ENCODE measurements at places on chromosomes 4 and X.

- peak; percentile 56 for DNase-seq
Observed at GRCh38 chrX:70087857-70088630, 25.8 kb downstream of the OTUD6A start.

DNA sequence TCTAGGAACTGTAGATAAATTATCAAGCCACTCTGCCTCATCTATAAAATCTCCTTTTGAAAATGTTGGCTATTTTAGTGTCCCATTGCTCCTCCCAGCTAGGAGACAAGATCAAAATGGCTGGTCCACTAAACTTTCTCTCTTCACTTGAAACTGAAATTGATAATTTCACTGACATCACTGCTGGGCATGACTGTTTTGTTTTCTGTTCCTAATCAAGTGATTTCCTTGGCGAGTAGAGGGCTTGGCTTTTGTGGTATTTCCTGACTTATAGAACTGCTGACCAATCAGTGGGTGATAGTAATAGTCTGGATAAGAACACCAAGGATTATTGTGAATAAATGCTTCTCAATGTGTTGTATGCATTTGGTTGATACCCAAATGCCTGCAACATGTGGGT, 2152.9 kb downstream of the ARAP2 start:
- DNase-seq: peak; percentile 37

DNA sequence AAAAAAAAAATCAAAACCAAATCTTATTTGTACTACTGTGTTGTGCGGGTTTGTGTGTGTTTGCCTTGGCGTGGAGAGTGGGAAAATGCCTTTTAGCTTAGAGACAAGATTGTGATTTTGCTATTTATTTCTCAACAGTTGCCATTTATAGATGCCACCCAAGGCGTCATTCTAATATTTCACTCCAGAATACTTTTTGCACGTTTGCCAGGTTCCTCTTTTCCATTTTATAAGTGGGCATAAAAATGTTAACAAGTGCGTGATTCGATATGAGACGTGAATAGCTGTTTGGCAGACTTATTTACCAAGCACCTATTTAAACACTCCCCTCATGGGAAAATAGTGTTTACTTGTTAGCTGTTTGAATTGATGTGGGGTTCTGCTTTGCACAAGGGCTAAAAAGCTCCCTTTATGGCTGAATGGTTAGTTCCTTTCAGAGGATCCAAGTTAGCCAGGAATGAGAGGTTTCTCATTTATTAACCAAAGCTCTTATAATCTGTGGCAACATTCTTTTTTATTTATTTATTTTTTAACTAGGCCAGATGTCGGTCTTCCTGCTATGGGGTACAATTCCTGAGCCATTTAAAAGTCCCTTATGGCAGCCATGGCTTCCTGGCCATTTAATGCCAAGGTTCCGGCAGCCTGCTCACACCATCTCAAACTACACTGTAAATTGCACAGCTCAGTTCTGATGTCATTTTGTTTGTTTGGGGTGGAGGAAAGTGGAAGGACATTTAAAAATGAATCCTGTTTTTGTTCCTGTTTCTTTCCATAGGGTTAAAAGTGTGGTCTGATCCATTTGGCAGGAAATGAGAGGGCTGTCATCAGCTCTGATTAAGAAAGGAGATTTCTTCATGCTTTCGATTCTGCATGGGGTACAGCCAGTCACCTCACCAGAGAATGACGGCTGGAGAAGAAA, 14.6 kb downstream of the SMIM20 start:
- DNase-seq: peak; percentile 36

GRCh38 chr4:5874811-5875449, 18.0 kb downstream of the CRMP1 start:
- DNase-seq: peak; percentile 67

- DNase-seq: no peak
Observed at GRCh38 chrX:40064055-40064597, 33.6 kb downstream of the BCOR start.

GRCh38 chr4:108498925-108499324, 121.5 kb upstream of the RPL34 start:
- no peak for DNase-seq

All from fibroblast of skin of back (primary cell).